ENCODE measurements at places on chromosomes 4 and X. TPM values are rescaled to one million over a fixed set of nuclear protein-coding genes. Genes with fewer than 3 reads are reported as not detected.
A peak's percentile ranks its signal among the peaks of the same experiment; 100 is the strongest.

DNA sequence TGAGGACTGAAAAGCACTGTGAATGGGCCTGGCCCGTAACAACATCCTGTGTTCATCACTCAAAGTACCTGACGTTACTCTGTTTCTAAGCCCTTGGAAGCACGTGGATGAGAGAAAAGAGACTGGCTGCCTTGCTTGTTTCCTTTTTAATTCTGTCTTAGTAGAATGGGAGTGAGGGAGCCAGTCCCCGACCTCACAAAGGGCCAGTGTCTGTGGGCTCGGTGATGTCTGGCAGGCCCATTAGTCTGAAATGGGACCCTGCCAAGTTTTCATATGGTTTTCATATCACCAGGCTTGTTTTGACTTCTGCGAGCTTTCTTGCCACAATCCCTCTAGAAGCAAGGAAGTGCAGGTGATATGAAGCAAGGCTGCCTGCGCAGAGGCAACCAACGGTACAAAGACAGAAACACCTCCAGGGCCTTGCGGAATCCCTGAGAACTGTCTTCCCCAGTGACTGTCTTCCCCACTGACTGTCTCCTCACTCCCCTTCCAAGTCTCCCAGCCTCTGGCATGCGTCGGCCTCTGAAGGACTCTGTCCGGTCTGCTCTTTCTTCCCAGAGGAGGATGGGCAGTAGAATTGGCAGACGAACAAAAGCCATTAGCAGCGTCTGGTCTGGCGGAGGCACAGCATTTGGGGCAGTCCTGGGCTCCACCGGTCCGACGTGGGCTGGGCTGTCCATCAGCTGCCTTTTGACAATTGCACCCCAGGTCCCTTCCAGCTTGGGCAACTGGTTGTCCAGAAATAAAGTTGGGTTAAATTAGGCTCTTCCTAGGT lies 20.2 kb upstream of the RASL11B start:
- DNase-seq = peak; percentile 36

DNA sequence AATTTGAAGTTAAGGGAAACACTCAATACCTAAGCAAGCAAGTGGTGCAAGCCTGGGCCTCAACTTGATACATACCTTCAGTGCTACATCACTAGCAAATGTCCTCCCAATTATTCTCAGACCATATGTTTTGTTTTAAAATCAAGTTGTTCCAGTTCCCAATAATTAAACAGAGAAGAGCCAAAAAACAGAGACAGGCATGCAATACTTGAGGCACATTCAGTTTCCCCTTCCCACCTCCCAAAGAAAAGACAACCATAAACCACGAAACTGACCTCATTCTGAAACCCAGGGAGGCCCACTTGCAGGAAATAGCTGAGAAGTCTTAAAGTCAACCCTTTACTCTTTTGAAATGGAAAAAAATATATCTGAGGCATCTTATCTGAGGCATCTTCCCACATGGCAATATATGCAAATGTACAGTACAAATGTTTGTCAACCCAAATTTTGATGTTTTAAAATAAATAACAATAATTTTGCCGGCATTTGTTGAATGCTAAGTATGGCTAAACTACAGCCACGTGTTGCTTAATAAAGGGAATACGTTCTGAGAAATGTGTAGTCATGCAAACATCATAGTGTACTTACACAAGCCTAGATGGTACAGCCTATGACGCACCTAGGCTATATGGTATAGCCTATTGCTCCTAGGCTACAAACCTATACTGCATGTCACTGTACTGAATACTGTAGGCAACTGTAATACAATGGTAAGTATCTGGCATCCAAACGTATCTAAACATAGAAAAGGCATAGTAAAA lies 147.5 kb downstream of the TSPAN5 start:
- DNase-seq = no peak

DNA sequence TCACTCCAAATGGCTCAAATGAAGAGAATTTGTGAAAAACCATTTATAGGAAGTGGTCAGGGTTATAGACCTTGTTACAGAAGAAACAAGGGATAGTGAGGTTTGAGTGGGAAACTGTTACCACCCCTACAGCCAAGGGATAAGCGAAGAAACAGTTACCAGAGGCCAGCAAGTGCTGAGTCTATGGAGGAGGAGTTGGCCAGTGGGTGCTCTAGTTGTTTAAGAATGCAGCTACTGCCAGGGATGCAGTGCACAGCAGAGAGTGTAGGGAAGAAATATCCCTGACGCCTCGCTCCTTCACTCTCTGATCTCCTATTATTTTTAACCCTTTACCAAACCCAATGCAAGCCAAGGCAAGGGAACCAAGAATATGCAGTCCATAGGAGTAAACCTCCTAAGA lies 15.2 kb upstream of the SYTL4 start:
- DNase-seq = no peak

DNA sequence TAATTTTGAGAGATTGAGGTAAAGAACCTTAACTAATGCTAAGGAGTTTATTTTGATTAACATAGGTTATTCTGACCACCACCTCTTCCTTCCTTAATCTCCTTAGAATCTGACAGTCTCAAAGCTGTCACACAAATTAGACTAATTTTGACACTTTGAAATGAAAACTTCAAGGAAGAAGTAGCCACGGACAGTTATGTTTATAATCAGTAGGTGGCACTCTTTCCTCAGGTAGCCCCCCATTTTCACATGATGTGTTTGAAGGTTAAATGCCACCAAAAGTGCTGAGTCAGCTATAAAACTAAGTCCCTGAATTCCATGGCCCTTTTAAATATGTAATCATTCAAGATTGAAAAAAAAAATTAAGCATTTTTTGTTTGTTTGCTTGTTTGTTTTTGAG lies 22.4 kb downstream of the TMEM33 start:
- no peak for DNase-seq

- DNase-seq = no peak
Observed at GRCh38 chr4:822361-823175, 3.4 kb downstream of the CPLX1 start.

The PGAM4 gene
- total RNA-seq = not detected

The SMIM10 gene
- 3.7 TPM for total RNA-seq

The PDGFRA gene
- 18.2 TPM for total RNA-seq

The MRPS18C gene
- total RNA-seq = 48.2 TPM

The HSFX1 gene
- 3.0 TPM for total RNA-seq

The SGMS2 gene
- 25.0 TPM for total RNA-seq

The MAP3K15 gene
- not detected for total RNA-seq

The CRLF2 gene
- total RNA-seq = 0.51 TPM

The VCX gene
- total RNA-seq = not detected

The SSX1 gene
- not detected for total RNA-seq

Measured in heart right ventricle (tissue), 16 donors.